K562 (cell line): ENCODE measurements at places on chromosomes 5 and 9.

DNA sequence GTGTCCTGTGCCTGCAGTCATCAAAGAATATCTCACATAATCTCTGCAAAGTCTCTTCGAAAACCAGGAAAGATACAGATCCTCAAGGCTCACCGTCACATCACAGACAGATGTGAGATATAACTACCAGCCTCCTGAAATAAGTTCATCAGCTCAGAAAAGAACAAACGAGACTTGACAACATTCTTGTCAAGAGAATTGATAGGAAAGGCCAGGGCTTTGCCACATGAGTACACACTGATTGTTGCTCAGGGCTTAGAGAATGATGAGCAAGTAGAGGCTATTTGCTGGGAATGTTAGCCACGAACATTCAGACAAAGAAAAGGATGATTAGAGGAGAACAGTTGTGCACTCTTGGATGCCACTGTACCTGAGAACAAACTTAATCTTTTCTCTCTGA, 535.1 kb downstream of the ELAVL2 start:
- DNase-seq, result no peak

- DNase-seq, result no peak
Observed at GRCh38 chr5:131394128-131394527, 130.3 kb downstream of the CDC42SE2 start.

DNA sequence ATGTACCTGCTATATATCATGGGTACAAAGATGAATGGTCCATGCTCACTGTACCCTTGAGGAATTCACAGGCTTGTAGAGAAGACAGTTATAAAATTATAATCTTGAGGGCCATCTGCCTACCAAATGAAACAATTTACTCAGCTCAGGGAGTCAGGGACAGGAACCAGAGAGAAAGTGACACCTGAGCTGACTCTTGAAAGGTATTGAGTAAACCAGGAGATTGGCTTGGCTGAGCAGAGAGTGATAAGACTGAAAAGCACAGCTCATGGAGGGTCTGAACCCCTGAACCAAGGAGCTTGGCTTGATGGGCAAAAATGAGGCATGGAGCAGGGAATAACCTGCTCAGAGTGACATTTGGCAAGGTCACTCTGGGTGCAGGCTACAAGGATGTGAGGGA, 147.3 kb downstream of the FAM114A2 start:
- DNase-seq, result no peak

GRCh38 chr9:120307599-120307998, 272.4 kb downstream of the CDK5RAP2 start:
- no peak for DNase-seq

GRCh38 chr9:73215249-73215648, 63.6 kb downstream of the ANXA1 start:
- no peak for DNase-seq

GRCh38 chr9:15333376-15333881, 26.4 kb upstream of the TTC39B start:
- no peak for DNase-seq

DNA sequence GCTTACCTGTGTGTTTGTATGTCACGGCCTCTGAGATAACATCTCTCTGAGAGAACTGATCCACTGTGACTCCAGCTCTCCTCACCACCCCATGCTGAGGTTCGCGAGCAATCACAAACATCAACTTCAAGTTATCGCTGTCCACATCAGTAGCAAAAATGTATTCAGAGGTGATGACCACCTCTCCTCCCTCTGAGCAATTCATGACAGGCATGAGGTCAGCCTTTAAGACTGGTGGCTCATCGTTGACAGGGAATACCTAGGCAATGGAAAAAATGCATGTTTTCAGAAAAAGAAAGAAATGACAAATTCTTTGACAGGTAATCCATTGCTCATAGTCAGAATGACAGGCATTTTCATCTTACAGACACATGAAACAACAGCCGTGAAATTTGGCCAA, 90.3 kb upstream of the CER1 start:
- no peak for DNase-seq

GRCh38 chr9:81686614-81687520, 2.5 kb downstream of the TLE1 start:
- DNase-seq, result no peak

DNA sequence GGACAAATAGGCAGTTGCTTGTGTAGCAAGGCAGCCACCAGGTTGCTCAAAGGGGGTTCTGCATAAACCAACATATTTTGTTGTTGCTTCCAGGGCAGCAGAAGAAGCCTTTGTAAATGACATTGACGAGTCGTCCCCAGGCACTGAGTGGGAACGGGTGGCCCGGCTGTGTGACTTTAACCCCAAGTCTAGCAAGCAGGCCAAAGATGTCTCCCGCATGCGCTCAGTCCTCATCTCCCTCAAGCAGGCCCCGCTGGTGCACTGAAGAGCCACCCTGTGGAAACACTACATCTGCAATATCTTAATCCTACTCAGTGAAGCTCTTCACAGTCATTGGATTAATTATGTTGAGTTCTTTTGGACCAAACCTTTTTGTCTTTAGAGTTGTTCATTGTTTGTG, 20.8 kb downstream of the CLTA start:
- DNase-seq, result no peak

- DNase-seq, result no peak
Observed at GRCh38 chr5:39447968-39448367, 23.2 kb upstream of the DAB2 start.

DNA sequence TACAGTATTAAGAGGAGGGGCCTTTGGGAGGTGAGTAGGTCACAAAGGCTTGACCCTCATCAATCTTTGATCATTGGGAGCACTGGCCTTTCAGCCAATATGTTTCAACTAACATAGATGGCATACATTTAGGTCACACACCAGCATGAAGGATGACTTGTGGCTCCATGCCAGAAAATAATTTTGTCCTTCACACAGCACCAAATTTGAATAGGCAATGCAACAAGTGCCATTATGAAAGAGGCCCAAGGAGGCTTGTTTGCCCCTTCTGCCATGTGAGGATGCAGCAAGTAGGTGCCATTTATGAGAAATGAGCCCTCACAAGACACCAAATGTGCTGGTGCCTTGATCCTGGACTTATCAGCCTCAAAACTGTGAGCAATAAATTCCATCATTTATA, 81.1 kb downstream of the JAKMIP2 start:
- no peak for DNase-seq

- DNase-seq, result no peak
Observed at GRCh38 chr5:91104062-91104448, 279.1 kb downstream of the ARRDC3 start.

- no peak for DNase-seq
Observed at GRCh38 chr5:173668910-173669309, 52.5 kb upstream of the BOD1 start.

GRCh38 chr5:90488791-90489190, 14.1 kb downstream of the POLR3G start:
- no peak for DNase-seq

- no peak for DNase-seq
Observed at GRCh38 chr5:165325221-165325620, 1819.8 kb downstream of the MAT2B start.

- DNase-seq, result no peak
Observed at GRCh38 chr5:24094081-24094679, 550.6 kb downstream of the CDH10 start.

GRCh38 chr5:142012792-142013388, at the start of gene GNPDA1:
GNPDA1 (minus strand) TSS chr5:142013027; CDS start chr5:142012035, 992 bp downstream.
- DNase-seq, result peak; percentile 91

DNA sequence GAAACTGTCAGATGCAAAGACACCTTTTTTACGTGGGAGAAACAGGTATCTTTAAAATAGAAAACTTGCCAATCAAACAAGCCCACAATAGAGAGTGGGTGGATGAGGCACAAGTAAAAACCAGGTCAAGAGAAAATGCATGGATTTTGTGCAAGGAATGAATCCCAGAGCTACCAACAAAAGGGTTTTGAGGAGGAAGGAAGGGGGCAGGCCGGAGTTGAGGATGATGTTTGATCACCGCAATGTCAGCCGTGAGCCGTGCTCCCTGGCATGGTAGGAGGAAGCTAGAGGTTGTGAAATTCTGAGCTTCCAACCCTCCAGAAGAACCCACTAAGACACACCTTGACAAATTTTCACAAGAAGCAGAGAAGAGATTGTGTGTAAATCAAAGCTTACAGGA, 53.2 kb downstream of the HRH2 start:
- DNase-seq, result no peak

GRCh38 chr5:72065751-72066255, 41.5 kb upstream of the MAP1B start:
- DNase-seq, result no peak

GRCh38 chr5:82107267-82107666, 135.4 kb downstream of the ATG10 start:
- peak; percentile 21 for DNase-seq

DNA sequence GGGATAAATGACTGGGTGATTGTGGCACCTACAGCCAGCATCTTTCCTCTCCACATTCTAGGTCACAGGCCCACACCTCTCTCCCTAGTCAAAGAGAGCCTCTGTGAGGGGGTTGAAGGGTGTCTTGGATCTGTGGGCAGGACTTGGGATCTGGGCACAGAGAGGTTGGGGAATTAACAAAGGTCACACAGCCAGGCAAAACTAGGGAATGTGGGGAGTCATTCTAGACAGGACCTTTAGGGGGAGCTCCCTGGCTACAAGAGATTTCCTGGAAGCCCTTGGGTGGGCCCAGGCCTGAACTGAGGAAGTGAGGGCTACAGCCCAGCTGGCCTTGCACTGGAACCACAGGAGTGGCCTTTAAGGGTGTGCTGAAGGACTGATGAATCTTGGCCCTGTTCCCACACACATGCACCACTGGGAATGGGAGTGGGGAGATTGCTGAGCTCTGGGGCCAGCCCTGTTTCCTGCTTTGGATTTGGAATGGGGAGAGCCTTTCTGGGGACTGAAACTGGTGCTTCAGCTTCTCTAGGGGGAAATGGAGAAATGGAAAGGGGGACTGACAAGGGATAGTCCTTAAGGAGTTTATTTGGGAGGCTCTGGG, 12.4 kb upstream of the CXXC5 start:
- DNase-seq, result peak; percentile 84

DNA sequence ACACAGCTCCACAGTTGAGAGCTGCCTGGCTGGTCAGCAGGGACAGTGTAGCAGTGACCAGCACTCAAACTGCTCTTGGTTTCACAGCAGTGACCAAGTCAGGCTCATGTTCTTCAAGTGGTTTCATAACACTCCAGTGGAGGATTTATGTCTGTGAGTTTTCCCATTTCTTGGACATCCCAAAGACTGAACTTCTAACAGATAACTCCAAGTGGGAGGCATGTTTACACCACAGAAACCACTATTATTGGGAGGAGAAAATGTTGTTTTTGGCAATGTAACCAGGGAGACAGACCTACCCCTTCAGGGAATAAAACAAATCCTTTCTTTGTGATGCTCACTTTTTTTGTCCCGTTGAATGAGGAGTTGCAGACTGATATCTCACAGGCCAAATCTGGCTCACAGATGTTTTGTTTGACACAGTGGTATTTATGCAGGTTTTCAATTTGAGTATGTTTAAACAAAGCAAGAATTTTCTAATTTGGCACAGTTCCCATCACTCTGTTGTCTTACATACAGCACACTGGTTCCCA, 141.5 kb downstream of the RMI1 start:
- DNase-seq, result no peak

- DNase-seq, result no peak
Observed at GRCh38 chr5:170482511-170482910, 21.3 kb upstream of the KCNIP1 start.

DNA sequence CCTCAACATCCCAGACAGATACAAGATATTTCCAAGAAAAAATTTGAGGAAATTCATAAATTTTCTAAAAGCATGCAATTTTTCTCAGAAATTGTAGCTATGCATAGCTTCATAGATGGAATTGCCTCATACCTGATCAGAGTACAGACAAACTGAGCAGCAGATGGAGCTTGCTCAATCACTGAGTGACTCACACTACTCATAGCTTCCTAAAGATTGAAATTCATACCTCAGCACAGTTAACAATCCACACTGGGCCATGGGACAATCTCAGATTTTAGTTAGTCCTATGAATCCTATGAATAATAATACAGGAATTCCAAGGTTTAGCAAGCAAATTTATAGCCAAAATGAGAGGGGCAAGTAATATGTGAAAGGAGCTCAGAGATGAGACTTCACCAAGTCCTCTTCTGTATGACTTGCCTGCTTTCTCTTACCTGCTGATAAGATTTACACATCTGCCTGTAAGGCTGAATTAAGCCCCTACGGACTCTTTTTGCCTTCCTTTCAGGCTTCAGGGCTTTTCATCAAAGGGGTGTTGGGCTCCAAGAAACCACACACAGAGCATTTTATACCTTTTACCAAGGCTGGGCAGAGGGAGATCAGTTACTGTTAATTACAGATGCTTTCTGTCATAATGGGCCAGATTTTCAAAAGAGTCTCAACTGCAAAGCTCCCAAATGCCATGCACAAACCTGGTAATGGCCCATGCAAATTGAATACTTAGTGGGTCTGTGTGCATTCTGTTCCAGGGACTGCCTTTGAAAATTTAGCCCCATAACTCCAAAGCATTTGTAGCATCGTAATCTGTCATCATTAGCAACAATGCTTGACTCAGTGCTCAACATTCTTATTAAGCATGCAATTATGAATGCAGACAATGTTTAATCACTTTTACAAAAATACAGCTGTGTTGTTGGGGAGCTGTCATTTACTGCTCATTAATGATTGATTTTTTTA, 439.3 kb downstream of the DTWD2 start:
- DNase-seq, result no peak

- DNase-seq, result no peak
Observed at GRCh38 chr5:135443161-135443960, 3.8 kb downstream of the DCANP1 start.

DNA sequence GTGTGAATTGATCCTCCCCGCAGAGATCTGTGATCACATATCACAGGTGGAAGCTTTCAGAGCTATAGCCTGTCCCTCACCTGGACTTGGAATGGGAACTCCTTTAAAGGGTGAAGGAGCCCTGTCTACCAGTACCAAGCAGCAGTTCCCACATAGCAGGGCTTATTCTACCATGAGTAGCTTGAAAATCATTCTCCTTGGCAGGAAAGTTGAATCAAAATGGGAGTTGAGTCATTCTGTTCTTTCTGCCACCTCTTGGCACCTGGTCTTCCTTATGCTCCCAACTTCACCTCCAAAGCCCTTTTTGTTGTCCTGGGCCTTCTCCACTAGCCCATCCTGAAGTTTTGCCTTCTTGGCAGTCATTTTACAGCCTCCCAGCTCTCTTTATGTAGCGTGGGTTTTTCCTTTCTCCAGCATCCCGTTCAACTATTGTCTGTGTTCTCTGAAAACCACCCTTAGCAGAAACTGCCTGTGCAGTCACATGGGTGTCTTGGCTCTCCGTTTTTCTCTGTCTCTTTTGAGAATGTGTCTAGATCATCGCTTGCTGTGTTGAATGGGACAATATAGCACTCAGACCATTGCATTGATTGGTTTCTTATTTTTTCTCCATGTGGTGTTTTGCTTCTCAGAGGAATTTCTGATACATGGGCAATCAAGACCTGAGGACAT, 222.2 kb downstream of the AOPEP start:
- DNase-seq, result no peak

- no peak for DNase-seq
Observed at GRCh38 chr5:86894056-86894455, 276.3 kb downstream of the COX7C start.

- peak; percentile 39 for DNase-seq
Observed at GRCh38 chr9:124743686-124744348, 27.3 kb downstream of the NR6A1 start.

DNA sequence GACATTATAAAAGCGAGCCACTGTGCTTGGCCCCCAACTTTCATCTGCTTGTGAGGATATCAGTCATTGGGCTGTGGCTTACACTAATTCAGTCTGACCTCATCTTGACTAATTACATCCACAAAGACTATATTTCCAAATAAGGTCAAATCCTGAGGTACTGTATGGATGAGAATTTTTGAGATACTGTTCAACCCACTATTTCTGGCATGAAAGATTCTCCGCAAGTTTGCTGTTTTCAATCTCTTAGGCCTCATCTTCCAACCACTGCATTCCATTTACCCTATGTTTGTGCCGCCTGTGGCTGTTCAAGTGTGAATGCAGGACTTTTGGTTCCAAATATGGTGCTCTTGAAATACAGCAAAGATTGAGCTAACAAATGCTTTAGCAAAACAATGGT, 400.9 kb upstream of the SGCD start:
- DNase-seq, result no peak
